ENCODE measurements at places on chromosomes 12 and 14. TPM values are rescaled to one million over a fixed set of nuclear protein-coding genes. Genes with fewer than 3 reads are reported as not detected.

Gene ACOT6
- not detected for total RNA-seq

Gene BMP4
- total RNA-seq = 0.91 TPM

Gene FSCB
- total RNA-seq = not detected

Gene SPIC
- total RNA-seq = not detected

Gene GPR132
- total RNA-seq = not detected

Gene ANAPC5
- total RNA-seq = 73.7 TPM

Gene HPD
- not detected for total RNA-seq

Gene ANG
- total RNA-seq = 10.1 TPM
